NCI-H2029 treated with DMSO at 0.1 percent for 48 hours (cell line): ENCODE measurements at places on chromosomes 5 and 9.

- DNase-seq = no peak
These were observed 3.8 kb downstream of the TMEM8B start for GRCh38 chr9:35832814-35833213.

- DNase-seq = no peak
These were observed 85.2 kb downstream of the TMEM252 start for GRCh38 chr9:68455451-68455850.

- no peak for DNase-seq
These were observed 52.6 kb downstream of the ADAMTS16 start for GRCh38 chr5:5192681-5193080.

GRCh38 chr5:150289551-150290390 is at the start of gene CAMK2A:
TSS of gene CAMK2A (minus strand) at chr5:150289773. CDS start at chr5:150289625, 148 bp downstream.
- no peak for DNase-seq

GRCh38 chr5:8577792-8578191 is 708.8 kb downstream of the MTRR start:
- no peak for DNase-seq

- DNase-seq = no peak
These were observed 1.7 kb downstream of the LCN12 start for GRCh38 chr9:136953771-136954269.
